ENCODE measurements at places on chromosomes 12 and 14.

- DNase-seq, result no peak
Observed at GRCh38 chr14:56340932-56341331, 222.7 kb downstream of the PELI2 start.

DNA sequence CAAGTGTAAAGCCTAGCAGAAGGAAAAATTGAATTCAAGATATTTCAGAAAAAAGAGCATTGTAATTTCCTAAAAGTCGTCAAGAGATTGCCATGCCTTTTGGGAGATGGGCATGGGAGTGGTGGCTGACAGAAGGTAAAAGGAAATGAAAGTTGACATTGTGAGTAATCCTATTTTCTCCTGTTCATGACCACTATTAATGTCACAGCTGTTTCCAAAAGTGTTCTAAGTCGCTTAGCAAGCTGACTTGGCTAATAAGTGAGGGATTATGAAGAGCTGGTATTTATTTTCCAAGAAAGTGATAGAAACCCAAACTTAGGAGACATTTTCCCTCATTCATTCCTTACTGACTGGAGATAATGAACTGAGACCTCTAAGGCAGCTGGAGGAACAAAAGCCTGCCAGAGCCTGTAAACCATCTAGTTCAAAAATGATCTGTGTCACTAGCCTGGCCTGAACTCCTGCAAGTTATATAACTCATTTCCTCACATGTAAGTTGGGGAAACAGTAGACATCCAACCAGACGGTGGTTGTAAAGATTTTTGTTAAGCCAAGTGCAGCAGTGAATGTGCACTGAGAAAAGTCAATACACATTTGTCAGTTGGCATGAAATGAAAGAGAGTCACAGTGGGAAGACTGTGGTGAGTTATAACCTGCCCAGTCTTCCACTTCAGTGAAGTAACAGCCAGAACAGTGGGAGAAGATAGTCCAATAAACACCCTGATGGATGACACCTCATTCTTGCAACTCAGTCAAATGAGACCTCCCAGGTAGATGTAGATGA, 75.8 kb downstream of the DIO2 start:
- no peak for DNase-seq

DNA sequence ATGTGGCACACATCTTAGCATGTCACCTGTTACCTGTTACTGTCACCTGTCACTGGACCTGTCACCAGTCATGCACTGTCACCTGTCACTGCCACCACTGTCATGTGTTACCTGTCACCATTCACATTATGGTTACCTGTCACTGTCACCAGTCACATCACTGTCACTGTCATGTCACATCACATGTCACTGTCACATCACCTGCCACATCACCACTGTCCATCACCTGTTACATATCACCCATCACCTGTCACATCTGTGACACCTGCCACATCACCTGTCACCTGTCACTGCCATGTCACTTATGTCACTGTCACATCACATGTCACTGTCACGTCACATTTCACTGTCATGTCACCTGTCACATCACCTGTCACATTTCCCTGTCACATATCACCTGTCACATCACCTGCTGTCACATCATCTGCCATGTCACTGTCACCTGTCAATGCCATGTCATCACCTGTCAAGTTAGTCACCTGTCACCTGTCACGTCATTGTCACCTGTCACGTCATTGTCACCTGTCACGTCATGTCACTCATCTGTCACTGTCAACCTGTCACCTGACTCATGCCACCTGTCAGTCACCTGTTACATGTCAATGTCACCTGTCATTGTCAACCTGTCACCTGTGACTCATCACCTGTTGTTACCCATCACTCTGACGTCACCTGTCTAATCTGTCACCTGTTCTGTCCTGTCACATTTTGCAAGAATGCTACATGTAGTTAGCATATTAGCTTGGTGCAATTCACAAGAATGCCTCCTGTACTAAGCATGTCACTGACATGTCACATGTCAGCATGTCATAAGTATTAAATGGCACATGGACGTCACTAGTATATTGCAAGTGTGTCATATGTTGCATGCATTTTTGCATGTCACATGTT, 29.0 kb upstream of the TESC start:
- DNase-seq, result no peak

- DNase-seq, result peak; percentile 53
Observed at GRCh38 chr12:81257947-81258551, 180.2 kb downstream of the ACSS3 start.

DNA sequence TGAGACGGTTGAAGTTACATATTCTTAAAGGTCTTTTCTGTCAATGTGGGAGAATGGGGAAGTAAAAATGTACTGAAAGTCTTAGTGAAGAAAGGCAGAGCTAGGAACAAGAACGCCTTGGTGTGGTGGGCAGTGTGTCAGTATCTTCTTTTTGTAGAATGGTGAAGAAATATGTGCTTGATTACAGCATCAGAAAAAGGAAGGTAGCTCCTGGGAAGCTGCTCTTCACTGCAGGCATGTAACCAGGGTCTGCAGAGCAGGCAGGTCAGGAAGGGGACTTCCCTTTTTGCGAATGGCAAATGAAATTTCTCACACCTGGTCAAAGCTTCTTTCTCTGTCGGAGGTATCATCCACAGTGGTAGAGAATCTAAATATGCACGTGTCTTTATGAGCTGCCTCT, 226.2 kb downstream of the ADAMTS20 start:
- no peak for DNase-seq

DNA sequence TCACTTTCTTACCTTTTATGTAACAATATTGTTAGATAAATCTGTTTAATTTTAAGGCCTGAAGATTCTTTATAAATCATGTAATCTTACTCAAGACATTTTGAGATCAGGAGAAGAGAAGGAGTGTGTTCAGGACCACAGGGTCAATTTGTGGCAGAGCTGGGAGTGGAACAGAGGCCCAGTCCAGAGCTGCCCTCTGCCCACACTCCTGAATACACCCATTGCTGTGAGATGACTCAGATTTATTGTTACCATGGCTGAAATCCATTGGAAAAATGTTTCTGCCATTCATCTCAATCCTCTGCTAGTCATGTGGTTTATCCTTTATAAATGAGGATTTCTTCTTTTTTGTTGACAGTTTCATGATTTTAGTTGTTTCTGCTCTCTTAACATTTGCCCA, 100.5 kb upstream of the STXBP6 start:
- DNase-seq, result peak; percentile 35

GRCh38 chr12:5505116-5505515, 73.2 kb downstream of the NTF3 start:
- no peak for DNase-seq

DNA sequence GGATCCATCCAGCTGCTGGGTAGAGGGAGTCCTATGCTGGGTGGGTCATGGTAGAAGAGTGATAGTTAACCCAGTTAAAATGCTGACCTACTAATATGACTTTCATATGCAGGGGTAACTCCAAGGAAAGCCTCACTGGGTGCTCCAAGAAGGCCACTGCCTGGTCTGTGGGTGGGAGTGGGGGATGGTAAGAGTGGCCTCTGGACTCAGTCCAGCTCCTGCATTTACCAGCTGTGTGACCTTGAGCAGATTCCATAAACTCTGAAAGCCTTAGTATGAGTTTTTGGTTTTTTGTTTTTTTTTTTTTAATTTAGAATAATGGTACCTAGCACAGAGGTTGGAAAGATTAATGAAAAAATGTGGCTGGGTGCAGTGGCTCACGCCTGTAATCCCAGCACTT, 51.6 kb downstream of the ARF6 start:
- no peak for DNase-seq

GRCh38 chr12:108777156-108777555, 45.8 kb upstream of the CORO1C start:
- DNase-seq, result no peak

GRCh38 chr14:104657563-104658324, 31.7 kb upstream of the INF2 start:
- DNase-seq, result no peak

- no peak for DNase-seq
Observed at GRCh38 chr12:12586879-12587675, 24.4 kb upstream of the DUSP16 start.

GRCh38 chr14:92397150-92397952, 74.4 kb downstream of the SLC24A4 start:
- DNase-seq, result peak; percentile 79

GRCh38 chr12:88057994-88058718, 29.0 kb upstream of the C12orf50 start:
- peak; percentile 82 for DNase-seq

- DNase-seq, result peak; percentile 46
Observed at GRCh38 chr12:122308811-122309210, 42.5 kb upstream of the VPS33A start.

DNA sequence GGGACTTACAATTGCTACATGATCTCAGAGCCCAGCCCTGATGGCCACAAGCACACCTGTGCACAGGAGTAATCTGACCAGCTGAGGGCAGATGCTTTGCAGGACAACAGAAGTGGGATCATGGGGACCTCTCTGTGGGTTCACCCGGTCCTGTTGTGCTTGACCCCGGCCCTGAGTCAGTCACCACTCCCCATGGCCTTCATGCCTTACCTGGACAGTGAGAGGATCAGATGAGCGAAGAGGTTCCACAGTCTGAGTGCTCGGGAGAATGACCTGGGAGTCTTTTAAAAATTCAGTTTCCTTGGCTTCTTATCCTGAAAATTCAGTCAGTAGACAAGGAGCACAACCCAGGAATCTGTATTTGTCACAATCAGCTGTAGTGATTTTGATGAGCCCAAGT, 88.1 kb downstream of the NTF3 start:
- no peak for DNase-seq

All from HCEC 1CT (cell line).